ENCODE measurements at places on chromosomes 11 and 22. TPM values are rescaled to one million over a fixed set of nuclear protein-coding genes. Genes with fewer than 3 reads are reported as not detected.

- no peak for DNase-seq
These were observed 846.4 kb downstream of the DLG2 start for GRCh38 chr11:84780689-84781293.

GRCh38 chr11:64562723-64563351, 28.2 kb upstream of the SLC22A12 start:
- DNase-seq, result no peak

GRCh38 chr11:7936615-7937014, 4.9 kb downstream of the OR10A3 start:
- DNase-seq, result no peak

DNA sequence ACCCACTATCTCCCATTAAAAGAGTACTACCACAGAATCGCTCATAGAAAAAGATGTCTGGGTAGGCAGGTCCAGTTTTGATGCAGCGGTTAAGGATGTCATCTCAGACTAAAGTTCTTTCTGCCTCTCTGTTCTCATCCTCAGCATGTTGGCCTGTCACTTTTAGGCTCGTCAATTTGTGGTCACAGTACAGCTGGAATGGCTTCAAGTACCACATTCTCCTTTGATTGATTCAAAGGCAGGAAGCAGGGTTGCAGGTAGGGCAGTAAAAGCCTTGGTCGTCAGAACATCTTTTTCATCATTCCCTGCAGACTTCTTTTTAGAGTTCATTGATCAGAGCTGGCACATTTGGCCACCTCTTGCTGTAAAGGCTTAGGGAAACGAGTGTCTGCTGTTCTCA, 28.7 kb downstream of the SDHD start:
- no peak for DNase-seq

GRCh38 chr22:20296598-20296997, 23.3 kb downstream of the DGCR6L start:
- DNase-seq, result no peak

GRCh38 chr22:46125816-46126765, 24.2 kb upstream of the PPARA start:
- DNase-seq, result no peak

GRCh38 chr11:110198031-110198729, 98.2 kb downstream of the RDX start:
- no peak for DNase-seq

DNA sequence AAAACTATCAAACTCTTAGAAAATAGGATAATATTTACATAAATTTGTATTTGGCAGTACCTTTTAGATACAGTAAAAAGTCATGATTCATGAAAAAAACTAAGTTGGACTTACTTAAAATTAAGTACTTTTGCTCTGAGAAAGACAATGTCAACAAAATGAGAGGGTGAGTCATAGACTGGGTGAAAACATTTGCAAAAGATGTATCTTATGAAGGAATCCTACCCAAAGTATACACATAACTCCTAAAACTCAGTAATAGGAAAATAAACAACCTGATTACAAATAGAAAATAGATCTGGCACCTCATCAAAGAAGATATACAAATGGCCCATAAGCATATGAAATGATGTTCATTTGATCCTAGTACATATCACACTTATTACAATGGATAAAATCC, 1154.6 kb downstream of the JRKL start:
- no peak for DNase-seq

DNA sequence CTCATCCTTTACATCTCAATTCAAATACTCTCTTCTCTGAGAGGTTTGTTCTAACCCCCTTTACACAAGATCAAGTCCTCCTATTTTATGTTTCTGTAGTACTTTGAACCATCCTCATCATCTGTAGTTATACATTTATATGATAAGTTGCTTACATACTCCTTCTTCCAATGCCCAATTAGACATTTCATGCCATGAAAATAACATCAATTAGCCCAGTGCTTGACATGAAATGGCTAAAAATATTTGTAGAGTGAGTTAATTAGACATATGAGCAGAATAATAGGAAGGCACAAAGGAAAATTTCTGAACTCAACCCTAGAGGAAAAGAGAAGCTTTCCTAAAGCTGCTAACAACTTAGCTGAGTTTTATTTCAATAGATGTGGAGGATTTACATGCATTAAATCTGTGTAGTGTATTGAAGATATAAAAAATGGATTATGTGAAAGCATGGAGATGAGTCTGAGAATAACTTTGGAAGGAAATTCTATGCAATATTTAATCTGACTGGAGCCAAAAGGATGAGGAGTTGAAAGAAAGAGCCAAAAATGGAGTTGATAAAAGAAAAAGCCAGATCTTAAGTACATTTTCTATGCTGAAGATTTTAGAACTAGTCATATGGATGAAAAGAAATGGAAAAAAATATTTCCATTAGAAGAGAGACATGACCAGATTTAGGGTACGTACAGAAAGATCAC, at the start of gene OR56A1:
TSS of gene OR56A1 (minus strand) at position 51 of the 698 bp plus-strand sequence. CDS start 3,066 bp downstream, outside the sequence.
- no peak for DNase-seq

- no peak for DNase-seq
These were observed 21.4 kb downstream of the TPBGL start for GRCh38 chr11:75261902-75262361.

- peak; percentile 12 for DNase-seq
These were observed 13.5 kb downstream of the SCN3B start for GRCh38 chr11:123640677-123641494.

DNA sequence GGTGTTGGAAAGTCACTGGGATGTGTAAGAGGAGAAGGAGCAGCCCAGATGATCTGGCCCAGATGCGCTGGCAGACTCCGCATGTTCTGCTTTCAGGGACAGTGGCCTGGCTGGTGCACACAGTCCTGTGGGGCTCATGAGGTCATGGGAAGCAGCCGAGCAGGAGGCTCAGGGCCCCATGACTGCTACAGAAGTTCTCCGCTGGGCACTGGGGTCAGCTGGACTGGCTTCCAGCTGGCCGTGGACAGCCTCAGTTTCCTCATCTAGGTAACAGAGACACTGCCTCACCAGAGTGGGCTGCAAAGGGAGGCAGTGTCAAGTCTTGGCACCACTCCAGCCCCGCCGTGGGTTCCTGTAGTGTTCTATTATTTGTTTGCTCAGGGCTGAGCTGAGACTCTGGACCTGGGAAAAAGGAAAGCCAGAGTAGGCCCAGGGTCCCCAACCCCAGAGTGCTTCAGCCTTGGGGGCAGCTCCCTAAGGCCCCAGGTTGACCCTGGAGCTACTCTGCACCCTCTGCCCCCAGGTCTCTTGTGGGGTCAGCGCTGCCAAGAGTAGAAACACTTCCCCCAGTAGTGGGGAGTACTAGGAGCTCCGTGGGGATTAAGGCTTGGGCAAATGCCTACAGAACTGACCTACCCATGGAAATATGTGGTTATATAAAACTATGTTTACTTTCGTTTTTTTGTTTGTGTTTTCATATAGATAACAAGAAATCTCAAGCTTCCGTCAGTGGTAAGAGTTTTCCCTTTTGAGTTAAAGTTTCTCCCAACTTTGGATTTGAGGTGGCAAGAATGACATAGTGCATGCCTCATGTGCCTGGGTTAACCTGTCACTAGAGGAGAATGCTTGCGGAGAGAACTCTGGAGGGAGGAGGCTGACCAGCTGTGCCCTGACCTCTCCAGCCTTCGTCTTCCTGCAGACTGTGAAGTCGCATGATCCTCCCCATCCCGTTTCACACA, 45.3 kb downstream of the MED15 start:
- peak; percentile 39 for DNase-seq

DNA sequence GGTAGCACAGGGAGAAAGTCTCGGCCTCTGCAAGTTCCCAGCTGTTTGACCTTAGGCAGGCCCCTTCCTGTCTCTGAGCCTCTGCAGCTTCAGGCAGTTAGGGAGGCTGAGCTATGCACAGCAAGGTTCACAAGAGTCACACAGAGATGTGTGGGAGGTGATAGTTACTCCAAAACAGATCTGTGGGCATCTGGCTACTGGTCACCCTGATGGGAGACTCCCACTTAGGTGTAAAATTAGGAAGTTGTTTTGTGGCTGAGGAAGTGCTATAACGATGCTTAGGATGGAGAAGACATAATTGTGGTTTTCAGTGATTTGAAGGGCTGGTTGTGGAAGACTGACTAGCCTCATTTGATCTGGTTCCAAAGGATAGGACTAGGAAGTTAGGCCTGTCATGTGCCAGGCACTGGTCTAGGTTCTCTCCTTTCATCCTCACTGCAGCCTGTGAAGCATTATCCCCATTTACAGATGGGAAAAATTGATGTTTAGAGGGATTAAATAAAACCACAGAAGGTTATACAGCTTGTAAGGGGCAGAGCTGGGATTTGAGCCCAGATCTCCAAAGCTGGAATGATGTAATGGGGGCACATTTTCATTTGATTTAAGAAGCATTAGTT, 13.5 kb downstream of the ACO2 start:
- peak; percentile 21 for DNase-seq

GRCh38 chr11:11263238-11264005, 89.6 kb downstream of the CSNK2A3 start:
- DNase-seq, result peak; percentile 34

The SORL1 gene
- total RNA-seq, result 0.59 TPM

The NXPE2 gene
- not detected for total RNA-seq

The DENND5A gene
- 58.5 TPM for total RNA-seq

The ZMAT5 gene
- 33.2 TPM for total RNA-seq

The OR56A1 gene
- not detected for total RNA-seq

The MOV10L1 gene
- not detected for total RNA-seq

The SLC25A17 gene
- total RNA-seq, result 50.8 TPM

The KCNJ11 gene
- not detected for total RNA-seq

The BLID gene
- not detected for total RNA-seq

The ASRGL1 gene
- 5.1 TPM for total RNA-seq
